ENCODE measurements at places on chromosomes 16 and 17. TPM values are rescaled to one million over a fixed set of nuclear protein-coding genes. Genes with fewer than 3 reads are reported as not detected.
A peak's percentile ranks its signal among the peaks of the same experiment; 100 is the strongest.

The KIF19 gene
- total RNA-seq: 2.8 TPM

The IRX6 gene
- not detected for total RNA-seq

The TBC1D3H gene
- not detected for total RNA-seq

The C1QTNF1 gene
- total RNA-seq: not detected

The ENPP7 gene
- not detected for total RNA-seq

The TMIGD1 gene
- total RNA-seq: not detected

The NOD2 gene
- 9.4 TPM for total RNA-seq

The PLEKHH3 gene
- 0.85 TPM for total RNA-seq

The RAMP2 gene
- total RNA-seq: not detected

The RND2 gene
- 0.12 TPM for total RNA-seq

- no peak for DNase-seq
Observed at GRCh38 chr17:31511580-31511979, 120.1 kb downstream of the RAB11FIP4 start.

GRCh38 chr17:39809221-39809620, 54.9 kb downstream of the IKZF3 start:
- DNase-seq: no peak

- DNase-seq: no peak
Observed at GRCh38 chr17:74975943-74976342, 3.4 kb upstream of the HID1 start.

DNA sequence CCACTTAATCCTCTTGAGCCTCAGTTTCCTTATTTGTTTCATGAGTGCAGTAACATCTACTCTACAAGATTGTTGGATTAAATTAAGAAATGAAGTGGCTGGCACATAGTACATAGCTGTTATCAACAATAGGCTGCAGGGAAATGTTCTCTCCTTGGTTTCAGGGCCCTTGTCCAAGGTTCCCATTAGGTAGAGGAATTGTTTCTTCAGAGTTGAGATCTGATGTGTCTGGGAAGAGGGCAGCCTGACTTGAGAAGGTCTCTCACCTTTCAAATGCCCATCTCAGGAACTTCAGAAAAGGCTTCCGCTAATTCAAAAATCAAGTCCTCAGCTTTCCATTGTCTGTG, 87.6 kb downstream of the RAB11FIP4 start:
- no peak for DNase-seq

DNA sequence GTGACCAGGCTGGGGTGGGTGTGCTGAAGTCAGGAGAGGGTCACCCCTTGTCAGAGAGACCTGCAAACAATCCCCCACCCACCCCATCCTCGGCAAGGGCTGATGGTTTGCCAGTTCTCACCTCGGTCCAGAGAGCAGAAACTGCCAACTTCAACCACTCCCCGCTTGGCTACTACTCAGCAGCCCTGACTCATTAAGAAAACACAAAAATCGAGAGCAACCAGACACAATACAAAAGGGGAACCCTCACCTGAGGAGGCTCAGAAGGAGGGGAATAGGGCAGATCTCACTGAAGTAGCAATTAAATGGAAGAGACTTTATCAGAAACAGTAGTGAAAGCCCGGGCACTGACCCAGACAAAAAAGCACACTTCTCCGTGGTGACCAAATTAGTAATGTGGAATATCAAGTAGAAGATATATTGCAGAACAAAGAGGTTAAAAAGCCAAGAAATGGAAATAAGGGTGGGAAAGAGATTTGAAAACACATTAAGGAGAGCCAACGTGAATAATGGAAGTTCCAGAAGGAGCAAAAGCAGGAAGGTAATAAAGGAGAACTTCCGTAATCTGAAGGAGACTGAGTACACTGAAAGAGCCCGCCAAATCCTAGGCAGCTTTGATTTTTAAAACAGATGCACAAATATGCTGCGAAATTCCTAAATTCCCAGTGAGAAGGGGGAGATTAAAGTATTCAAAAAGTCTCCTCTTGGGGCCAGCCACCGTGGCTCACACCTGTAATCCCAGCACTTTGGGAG, 23.6 kb downstream of the CENPV start:
- no peak for DNase-seq

- no peak for DNase-seq
Observed at GRCh38 chr17:7025245-7025644, 2.4 kb downstream of the BCL6B start.

- peak; percentile 59 for DNase-seq
Observed at GRCh38 chr17:79400989-79401703, 209.7 kb downstream of the RBFOX3 start.

DNA sequence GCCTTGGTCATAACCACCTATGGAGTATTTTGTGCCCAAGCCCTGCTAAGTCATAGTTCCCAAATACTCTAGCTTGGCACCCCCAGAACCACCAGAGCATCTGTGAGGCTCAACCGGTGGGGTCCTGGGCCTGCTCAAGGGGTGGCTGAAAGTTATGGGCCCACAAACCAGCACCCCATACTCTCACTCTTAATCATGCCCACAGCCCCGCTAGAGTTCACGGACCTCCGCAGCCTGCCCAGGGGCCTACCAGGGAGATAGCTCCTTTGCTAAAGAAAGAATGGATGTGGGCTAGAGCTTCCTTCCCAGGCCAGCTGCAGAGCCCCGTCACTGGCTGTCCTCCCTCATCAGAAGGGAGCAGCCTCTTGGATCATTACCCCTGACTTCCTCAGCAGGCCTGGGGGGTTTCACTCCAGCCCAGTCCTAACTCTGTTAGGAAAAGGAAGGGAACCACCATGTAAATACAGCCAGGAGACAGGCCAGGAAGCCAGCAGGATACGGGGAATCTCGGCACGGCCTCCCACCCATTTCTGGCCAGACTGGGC, 1.4 kb downstream of the GIT1 start:
- DNase-seq: no peak

GRCh38 chr17:74241431-74241830, 28.1 kb downstream of the TTYH2 start:
- DNase-seq: no peak

DNA sequence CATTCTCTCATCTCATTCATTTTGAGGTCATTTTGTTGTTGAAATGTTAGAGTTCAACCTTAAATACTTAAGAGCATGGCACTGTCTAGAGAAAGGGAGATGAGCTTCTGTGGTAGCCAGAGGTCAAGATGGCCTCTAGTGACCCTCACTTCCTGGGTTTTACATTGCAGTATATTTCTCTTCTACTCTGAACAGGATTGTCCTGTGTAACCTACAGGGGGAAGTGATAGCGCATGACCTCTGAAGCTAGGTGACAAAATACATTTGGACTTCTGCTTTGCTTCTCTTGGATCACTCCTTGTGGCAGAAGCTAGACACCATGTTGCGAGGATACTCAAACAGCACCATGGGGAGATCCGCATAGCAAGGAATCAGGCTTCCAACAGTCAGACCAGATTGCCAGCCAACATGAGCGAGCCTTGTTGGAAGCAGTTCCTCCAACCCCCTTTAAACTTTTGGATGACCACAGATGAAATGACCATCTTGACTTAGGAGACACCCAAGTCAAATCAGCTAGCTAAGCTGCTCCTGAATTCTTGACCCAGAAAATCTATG, 748.4 kb downstream of the MAF start:
- no peak for DNase-seq

GRCh38 chr17:7408252-7408727, 645 bp downstream of the NLGN2 start:
- DNase-seq: no peak

DNA sequence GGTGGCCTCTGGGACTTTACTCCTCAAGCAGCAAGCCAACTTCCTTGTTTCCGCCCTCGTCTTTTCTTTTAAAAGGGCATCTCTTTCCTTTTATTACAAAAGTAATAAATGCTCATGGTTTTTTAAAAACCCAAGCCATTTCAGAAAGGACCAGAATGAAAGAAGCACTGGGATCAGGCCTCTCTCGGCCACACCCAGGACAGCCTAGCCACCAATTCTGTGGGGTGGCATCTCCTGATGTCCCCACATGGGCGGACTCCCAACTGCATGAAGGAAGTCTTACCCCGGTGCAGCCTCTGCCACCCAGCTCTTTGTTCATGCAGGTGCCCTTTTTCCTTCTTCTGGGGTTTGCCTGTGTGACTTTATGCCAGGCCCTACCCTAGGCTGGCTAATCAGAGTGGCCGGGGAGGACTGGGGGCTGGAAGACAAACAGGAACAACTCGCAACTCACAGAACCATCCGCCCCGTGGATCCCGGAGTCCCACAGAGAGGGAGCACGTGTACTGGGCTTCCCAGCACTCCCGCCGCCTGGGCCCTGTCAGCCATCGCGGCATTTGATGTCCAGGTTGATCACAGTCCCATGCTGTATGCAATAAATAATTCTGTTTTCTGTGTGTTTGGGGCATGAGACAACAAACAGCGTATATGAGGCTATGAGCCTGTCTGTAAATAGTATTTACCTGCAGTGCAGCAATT, 2.6 kb upstream of the RASD1 start:
- DNase-seq: no peak

- DNase-seq: peak; percentile 71
Observed at GRCh38 chr17:49556223-49556943, 19.3 kb upstream of the NXPH3 start.

DNA sequence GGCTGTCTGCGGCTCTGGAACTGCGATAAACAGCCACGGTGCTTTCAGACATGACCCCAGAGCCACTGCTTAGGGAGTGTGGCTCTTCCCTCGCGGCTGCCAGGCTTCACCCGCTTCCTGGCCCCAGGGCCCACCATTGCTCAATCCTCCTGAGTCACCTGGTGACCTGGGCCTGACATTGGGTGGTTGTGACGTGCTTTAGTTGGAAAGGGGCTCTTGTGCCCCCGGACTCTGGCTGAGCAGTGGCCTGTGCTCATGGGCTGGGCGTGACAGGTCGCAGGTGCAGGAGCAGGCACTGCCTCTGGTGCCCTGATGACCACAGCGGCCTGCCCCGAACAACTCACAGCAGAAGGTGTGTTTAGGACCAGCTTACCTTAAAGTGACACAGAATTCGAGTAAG, 8.6 kb upstream of the NUDT16L1 start:
- DNase-seq: no peak

GRCh38 chr17:82692268-82692667, 6.2 kb downstream of the RAB40B start:
- DNase-seq: no peak

DNA sequence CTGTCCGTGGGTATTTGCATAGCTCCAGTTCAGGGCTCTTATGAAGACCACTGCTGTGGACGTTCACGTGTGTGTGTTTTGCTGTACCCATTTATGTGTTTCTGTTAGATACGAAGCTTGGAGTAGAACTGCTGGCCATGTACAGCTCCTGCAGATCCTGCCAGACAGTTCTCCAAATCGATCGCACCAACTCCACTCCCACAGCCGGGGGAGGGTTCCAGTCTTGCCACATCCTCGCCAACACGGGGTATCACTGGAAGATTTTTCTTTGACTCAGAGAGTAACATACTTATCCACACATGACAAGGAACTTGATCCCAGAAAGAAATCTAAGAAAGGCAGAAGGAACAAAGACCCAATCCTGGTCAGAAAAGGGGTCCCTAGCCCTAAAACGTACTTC, 37.4 kb downstream of the TMEM186 start:
- DNase-seq: no peak

- no peak for DNase-seq
Observed at GRCh38 chr17:16001226-16001897, 1.7 kb downstream of the TTC19 start.

GRCh38 chr17:57381498-57381897, 125.2 kb downstream of the MSI2 start:
- DNase-seq: no peak

- no peak for DNase-seq
Observed at GRCh38 chr16:2819179-2819938, 2.3 kb downstream of the PRSS21 start.

DNA sequence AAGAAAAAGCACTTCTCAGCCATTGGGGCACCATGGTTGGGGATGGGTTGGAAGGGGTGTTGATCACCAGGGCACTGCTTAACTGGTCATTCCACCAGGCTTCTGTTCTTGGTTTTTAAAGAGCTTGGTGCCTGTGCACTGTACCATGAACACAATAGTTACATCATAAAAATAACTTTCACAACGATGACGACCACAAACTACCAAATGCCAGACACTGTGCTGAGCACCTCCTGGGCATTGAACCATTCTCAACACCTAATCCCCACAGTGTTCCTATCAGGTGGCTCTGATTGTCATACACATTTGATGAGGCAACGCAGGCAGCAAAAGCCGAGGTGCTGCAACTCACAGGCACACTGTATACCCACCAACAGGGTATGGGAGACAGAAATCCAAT, 208.0 kb downstream of the FOXL1 start:
- no peak for DNase-seq

- DNase-seq: no peak
Observed at GRCh38 chr16:47033176-47033575, 59.7 kb upstream of the DNAJA2 start.

GRCh38 chr16:30721606-30722005, 22.6 kb downstream of the SRCAP start:
- DNase-seq: no peak

- no peak for DNase-seq
Observed at GRCh38 chr17:3497101-3497500, 21.3 kb downstream of the ASPA start.

DNA sequence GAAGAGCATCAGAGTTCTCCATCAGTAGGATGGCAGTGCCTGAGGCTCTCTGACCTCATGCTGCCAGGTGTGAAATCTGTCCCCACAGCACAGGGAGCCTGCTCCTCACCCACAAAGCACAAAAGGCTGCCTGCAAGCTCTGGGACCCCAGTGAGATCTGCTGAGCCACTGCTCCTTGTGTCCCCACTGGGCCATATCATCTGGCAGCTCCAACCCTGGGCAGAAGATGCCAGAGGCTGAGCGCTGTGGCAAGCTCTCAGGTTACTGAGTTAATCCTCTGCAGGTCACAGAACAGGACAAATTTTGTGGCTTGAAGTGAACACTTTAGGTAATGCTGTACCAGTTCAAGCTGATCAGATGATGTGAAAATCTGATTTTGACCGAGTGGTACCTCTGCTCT, 26.7 kb upstream of the ERN1 start:
- DNase-seq: no peak

DNA sequence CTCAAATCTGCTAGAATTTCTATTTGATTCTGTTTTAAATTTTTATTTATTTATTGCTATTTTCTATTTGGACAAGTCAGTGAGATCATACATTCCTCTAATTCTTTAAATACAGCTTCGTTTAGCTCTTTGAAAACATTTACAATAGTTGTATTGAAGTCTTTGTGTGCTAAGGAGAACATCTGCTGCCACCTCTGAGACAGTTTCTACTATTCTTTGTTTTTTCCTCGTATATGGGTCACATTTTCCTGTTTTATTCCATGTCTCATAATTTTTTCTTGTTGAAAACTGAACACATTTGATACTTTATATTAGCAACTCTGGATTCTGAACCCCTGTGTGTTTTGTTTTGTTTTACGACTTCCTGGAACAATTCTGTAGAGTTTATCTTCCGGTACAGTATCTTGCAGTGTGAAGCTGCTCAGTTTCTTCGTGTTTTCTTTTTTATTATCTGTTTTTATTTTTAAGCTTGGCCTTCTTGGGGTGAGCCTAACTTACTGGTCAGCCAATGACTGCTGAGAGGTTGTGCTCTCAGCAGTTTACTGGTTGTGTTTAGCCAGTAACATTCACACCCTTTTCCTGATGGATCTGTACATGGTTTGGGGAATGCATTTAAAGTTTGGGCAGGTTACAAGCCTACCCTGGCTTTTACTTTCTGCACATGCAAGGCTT, 99.0 kb downstream of the CA4 start:
- DNase-seq: no peak

All from T-helper 17 cell (primary cell).